ENCODE measurements at places on chromosomes 7 and 10.

DNA sequence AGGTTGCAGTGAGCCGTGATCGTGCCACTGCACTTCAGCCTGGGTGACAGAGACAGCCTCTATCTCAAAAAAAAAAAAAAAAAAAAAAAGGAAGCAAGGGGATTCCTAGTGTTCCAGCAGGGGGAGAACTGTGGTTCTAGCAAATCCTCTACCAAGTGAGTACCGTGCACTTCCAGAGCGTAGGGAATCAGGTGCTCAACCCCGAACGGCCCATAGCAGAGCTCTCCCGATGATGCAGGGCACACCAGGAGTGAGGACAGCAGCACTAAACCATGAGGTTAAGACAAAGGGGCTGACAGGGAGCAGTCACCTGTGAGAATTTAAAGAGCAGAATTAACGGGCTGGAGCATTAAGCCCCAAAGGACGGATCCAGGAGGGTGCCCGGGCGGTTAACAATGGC, 173.6 kb downstream of the PTPRN2 start:
- DNase-seq = no peak

GRCh38 chr10:85849315-85849714, 517.3 kb downstream of the GRID1 start:
- DNase-seq = no peak

GRCh38 chr7:35731349-35731748, 36.4 kb upstream of the HERPUD2 start:
- no peak for DNase-seq

- DNase-seq = no peak
These were observed 106.2 kb upstream of the KCTD7 start for GRCh38 chr7:66522518-66522917.

- no peak for DNase-seq
These were observed 14.7 kb upstream of the CAMK2G start for GRCh38 chr10:73889014-73889413.

DNA sequence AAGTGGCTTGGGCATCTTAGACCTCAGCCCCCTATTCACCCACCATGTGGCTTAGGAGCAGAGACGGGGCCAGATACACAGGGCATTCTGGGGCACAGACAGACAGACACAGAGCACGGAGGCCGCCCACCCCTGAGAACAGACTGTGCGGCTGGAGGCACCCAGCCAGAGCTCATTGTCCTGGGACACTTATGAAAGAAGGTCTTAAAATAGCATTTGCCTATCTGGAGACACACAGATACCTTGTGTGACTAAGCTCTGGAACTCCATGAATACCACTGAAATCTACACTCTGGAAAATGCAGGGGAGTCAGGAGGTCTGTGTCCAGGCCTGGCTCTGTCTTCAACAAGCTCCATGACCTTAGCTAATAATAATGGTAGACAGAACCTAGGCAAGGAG, 41.4 kb upstream of the ADO start:
- DNase-seq = no peak

DNA sequence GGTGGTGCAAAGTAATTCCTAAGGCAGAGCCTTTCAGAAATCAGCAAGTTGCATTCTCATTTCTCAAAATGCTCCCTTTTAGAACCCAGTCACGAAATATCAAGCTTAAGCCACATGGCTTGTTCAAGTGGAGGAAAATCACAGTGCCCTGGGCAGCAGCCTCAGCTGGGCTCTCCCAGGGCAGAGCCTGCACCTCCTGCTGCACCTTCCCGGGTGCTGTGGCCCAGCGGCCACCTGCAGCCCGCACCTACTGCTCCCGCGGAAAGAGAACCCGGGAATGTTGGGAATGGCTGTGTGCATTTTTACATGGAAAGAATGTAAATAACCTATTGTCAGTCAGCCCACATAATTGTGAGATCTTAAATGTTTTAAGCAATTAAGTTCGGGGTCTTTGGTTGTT, 396.5 kb upstream of the VSTM2A start:
- no peak for DNase-seq

- no peak for DNase-seq
These were observed 84.4 kb downstream of the SLIT1 start for GRCh38 chr10:97101166-97101940.

GRCh38 chr7:114070246-114070645, 151.4 kb upstream of the PPP1R3A start:
- no peak for DNase-seq

DNA sequence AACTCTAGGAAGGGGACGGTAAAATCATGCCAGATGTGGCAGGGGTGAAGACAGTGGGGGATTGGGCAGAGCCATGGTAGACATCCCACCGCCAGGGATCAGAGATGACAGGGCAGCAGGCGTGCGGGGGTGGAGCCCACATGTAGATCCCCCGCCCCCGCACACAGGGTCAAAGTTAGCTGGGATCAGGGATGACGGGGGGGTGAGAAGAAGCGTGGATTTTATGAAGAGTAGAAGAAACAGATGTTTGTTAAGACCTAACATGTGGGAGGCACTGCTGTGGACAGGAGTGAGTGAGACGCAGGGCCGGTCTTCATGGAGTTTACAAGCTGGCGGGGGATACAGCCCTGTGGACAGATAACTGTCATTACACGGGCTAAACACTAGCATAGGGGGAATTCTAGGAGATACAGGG, 154.0 kb upstream of the KLF14 start:
- no peak for DNase-seq

GRCh38 chr7:142461437-142461836, 203.6 kb upstream of the PRSS58 start:
- DNase-seq = no peak

DNA sequence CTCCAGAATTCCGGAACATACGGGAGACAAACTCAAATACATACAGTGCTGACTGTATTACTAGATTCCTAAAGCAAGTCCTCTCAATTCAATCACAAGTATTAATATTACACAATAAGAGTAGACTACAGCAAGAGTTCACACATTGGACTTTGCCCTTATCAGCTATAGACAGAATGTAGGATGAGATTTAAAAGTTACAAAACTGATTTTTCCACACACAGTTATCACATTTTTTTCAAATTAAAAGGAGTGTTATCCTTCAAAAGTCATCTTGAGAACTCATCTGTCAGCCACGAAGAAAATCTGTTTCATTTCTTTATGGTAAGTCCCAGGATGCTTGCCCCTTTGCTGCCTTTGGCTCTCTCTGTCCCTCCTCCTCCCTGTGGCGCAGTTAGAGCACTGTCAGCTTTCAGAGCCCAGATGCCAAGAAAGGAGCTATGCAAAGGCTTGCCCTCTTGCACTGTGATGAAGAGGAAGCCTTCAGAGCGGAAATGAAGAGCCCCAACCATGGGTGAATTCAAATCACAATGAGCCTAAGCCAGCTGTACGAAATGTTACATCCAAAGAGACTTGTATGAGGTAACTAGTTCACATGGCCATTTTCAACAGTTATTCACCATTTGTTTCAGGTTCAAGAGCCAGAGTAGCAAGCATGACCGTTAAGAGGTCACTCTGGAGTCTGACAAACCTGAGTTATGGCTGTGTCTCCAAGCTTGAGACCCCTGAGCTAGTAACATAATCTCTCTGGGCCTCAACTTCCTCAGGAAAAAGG, 10.7 kb downstream of the NCOA4 start:
- DNase-seq = no peak

DNA sequence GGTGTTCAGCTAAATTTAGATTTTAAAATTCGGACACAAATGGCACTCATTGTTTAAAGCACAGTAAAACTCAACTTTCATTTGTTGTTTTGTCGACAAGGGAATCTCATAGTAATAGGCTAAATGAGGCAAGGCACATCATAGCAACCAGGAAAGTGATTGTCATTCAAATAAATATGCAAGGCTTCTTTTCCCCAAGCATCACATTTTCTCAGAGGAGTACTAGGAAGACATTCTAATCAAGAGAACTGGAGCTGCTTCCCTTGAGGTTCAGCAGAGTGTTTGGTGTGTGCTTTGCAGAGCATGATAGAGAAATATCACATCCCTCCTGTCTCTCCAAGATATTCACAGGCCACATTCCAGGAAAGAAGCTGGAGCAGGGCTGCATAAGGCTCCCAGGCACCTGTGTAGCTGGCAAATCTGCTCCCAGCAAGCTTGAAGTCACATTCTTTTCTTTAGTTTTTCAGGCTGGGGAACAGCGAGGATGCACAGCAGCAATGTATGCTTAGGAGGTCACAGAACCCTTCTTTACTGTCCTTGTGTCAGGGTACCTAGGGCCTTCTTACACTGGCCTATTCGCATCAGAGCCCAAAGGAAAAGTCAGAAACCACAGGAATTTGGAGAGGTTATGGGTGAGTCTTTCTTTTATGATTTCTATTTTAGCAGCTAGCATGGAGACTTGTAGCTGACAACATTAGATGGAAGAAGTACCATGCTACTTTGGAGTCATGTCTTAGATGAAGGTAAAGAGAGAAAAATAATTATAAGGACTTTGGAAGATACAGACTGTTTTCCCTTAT, 95.9 kb upstream of the HDAC9 start:
- DNase-seq = no peak

DNA sequence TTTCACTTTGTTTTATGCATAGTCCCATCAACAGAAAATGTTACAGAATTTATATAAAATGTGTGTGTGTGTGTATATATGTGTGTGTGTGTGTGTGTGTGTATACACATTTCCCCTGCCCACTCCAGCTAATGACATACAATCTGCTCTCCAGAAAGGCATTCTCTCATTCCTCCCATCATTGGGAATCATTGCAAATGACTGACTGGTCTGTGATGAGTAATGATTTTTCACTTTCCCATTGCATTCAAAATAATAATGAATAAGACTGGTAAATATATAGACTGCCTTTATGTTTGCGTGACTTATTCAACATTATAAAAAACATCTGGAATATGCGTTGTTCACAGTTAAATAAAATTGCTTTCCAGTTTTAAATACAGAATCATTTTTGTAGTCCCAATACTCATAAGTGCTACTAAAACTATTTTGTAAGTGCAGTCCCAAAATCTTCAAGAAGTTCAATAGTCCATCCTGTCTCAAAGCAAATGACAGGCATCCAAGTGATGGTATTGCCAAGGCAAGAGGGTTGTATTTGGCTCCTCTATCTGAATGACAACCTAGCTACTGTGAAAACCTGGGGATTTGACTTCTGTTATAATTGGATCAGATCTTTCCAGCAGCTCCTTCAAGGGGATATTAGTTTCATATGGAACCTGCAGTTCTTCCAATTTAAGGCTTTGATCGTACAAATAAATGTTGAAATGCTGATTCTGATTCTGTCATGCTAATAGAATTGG, 150.9 kb downstream of the POLR1F start:
- DNase-seq = no peak

- no peak for DNase-seq
These were observed 375 bp upstream of the FGF8 start for GRCh38 chr10:101776161-101776817.

- no peak for DNase-seq
These were observed 26.8 kb upstream of the CALCR start for GRCh38 chr7:93601363-93601762.

DNA sequence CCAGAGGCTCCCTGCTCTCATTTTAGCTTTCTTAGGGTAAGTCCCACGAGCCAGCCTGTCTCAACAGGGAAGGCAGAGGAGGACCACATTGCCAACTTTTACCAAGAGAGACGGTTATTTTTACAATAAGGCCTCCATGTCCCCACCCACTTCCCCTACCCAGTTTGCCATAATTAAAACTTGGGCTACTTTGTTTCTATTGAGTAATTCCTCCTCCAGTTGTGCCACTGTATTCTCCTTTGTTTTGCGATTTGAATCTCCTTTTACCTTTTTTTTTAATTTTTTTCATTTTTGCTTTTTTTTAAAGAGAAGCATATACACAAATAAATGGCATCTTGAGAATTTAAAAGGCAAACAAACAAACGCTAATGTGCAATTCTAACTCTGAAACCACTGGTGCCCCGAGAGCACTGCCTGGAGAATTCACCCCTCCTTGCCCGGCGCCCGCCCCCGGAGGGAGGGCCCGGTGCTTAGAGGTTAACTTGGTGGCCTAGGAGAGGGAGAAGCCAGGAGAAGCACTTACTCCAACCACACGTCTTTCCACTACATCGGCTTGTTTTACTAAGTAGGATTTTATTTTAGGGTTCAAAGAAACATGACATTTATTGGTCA, 282.3 kb downstream of the USP6NL start:
- DNase-seq = no peak

DNA sequence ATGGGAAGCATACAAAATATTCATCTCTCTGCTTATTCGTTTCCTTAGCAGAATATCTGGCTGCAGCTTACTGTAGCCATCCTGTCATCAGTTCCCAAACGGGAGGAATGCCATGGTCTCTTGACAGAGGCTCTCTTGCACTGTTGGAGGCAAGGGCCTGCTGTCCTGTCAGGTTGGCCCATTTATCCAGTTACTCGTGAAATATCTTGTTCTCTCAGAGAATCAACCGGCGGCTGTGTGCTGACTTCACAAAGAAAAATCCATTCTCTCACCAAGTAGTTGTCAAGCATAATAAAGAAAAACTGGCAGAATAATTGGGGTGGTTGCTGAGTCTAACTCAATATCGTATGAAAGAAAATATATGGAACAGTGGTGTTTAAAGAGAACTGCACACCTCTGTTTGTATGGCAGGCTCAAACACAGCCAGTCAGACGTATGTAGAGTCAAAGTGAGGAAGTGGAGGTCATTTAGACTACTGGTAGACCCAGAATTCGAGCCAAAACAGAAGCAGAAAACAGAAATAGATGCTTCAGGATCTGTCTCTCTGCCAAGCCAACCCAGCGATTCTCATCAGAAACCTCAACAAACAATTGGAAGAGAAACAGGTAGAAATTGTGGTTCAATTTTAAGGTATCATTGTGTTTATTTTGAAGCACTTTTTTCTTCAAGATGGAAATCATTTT, 349.2 kb upstream of the PRKCQ start:
- DNase-seq = peak; percentile 57

DNA sequence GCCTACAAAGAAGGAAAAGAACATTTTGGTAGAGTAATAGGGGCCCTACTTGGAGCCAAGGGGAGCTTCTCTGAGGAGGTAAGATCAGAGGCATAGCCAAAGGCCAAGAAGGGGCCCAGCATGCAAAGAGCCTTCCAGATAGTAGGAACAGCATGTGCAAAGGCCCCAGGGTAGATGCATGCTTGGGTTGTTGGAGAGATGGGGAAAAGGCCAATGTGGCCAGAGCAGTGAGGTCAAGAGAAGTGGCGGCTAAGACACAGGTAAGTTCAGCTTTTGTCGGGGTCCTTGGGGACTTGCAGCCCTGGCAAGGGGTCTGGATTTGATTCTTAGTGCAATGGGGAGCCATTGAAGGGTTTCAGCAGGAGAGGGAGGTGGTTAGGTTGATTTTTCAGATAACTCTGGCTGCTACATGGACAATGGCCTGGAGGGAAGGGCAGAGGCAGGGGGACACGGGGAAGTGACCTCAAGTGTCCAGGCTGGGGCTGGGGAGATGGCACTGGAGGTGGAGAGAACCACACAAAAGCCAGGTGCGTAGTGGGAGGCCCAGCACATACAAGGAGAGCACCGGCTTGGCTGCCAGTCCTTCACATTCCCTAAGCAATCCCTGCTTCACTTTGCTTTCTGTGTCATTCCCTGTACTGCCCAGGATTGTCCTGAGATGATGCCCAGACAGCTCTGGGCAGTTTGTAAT, 16.5 kb downstream of the GRID1 start:
- DNase-seq = no peak
